Naive thymus-derived CD4-positive, alpha-beta T cell (primary cell): ENCODE measurements at places on chromosomes 2 and 18.

- H3K4me3 ChIP-seq: peak overlapping the region; percentile 97
- peak overlapping the region; percentile 89 for H3K27ac ChIP-seq
- H3K36me3 ChIP-seq: no peaks in the 10 kb centered on the region
Observed at GRCh38 chr2:99181624-99182000, 628 bp downstream of the MRPL30 start.

GRCh38 chr2:107258531-107259407 lies 372.8 kb upstream of the ST6GAL2 start:
- H3K27me3 ChIP-seq: no peaks in the 10 kb centered on the region
- no peak overlapping the region for H3K27ac ChIP-seq
- H3K4me3 ChIP-seq: no peak overlapping the region
- H3K4me1 ChIP-seq: no peaks in the 10 kb centered on the region
- H3K36me3 ChIP-seq: no peaks in the 10 kb centered on the region

- no peak overlapping the region for H3K4me3 ChIP-seq
- no peaks in the 10 kb centered on the region for H3K4me1 ChIP-seq
- no peaks in the 10 kb centered on the region for H3K27me3 ChIP-seq
- DNase-seq: no peak
- H3K36me3 ChIP-seq: no peaks in the 10 kb centered on the region
Observed at GRCh38 chr2:120661551-120661950, 74.1 kb upstream of the GLI2 start.

- H3K36me3 ChIP-seq: no peaks in the 10 kb centered on the region
- no peak for DNase-seq
- no peak overlapping the region for H3K4me3 ChIP-seq
- H3K27ac ChIP-seq: no peak overlapping the region
Observed at GRCh38 chr2:211823886-211824479, 714.6 kb downstream of the ERBB4 start.

DNA sequence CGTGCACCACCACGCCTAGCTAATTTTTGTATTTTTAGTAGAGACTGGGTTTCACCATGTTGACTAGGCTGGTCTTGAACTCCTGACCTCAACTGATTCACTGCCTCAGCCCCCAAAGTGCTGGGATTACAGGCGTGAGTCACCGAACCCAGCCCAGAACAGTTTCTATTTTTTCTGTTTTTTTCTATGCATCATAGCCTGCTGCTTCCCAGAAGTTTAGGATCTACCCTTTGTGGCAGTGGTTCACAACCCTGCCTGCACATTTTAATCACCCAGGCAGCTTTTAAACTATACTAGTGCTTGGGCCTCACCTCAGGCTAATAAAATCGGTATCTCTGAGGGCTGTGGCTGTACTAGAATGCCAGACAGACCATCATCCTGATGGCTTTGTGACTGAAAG lies 39.7 kb upstream of the SOCS6 start:
- no peak overlapping the region for H3K27ac ChIP-seq
- H3K4me1 ChIP-seq: no peaks in the 10 kb centered on the region
- H3K4me3 ChIP-seq: no peak overlapping the region
- no peaks in the 10 kb centered on the region for H3K36me3 ChIP-seq
- no peaks in the 10 kb centered on the region for H3K27me3 ChIP-seq
